Putamen (tissue), 1 donor: ENCODE measurements at places on chromosomes 13 and 19.

DNA sequence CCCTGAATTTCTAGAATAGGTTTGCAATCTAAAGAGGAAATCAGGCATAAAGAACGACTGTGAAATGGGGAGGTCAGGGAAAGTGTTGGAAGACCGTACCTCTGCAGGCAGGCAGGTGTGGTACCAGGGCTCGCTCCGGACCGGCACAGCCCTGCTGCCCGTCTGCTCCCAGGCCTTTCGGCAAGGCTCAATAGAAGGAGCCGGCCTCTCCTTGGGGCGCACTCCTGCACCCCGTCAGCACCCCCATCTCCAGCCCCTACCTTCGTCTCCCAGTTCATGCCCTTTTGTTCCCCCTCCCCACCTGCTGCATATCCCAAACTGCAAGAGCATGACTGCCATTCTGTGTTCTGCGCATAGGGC is 139.8 kb upstream of the SOX1 start:
- no peak for DNase-seq

DNA sequence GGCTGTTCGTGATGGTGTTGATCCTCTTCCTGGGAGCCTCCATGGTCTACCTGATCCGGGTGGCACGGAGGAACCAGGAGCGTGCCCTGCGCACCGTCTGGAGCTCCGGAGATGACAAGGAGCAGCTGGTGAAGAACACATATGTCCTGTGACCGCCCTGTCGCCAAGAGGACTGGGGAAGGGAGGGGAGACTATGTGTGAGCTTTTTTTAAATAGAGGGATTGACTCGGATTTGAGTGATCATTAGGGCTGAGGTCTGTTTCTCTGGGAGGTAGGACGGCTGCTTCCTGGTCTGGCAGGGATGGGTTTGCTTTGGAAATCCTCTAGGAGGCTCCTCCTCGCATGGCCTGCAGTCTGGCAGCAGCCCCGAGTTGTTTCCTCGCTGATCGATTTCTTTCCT is 12.2 kb upstream of the C19orf33 start:
- no peak for DNase-seq

DNA sequence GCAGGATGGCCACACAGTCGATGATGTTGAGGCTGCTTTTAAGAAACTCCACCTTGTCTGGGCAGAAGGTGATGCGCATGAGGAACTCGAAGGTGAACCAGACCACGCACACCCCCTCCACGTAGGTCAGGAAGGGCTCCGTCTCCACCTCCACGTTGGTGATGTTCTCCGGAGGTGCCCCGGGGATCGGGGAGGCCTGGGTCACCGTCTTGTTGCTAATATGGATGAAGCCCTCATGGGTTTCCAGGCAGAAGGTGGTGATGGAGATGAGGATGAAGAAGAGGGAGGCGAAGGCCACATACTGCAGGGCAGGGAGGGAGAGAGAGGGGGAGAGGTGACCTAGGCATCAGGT is 5.4 kb downstream of the KCNC3 start:
- no peak for DNase-seq

DNA sequence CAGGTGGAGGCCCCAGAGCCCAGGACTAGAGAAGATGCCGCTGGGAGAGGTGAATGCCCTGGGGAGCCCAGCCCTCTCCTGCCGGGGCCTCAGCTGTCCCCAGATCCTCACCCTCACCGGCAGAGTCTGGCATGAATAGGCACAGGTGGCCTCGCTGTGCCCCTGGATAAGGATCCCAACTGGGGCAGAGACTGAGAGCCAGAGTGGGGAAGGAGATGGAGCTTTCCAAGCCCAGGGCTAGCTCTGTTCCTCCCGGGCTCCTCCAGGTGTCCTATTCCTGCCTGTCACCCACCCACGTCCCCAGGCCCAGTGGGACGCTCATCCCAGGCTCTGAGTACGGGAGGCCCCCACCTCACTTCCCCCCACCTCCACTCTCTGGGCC is 16.5 kb downstream of the PRR36 start:
- no peak for DNase-seq

DNA sequence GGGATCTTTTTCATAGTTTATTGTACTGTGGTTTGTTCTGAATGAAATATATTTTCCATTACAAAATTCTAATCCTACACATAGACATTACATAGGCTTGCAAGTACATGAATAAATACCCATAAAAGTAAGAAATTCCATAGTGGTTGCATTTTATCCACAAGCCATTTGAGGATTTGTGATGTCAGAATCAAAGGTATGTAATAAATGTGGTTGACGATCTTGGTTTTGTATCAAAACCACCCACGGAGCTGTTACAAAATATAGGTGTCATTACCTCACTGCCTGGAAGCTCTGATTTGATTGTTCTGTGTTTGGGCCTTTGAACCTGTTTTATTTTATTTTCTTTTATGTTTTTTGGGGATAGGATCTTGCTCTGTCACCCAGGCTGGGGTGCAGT is 125.1 kb downstream of the NALCN start:
- no peak for DNase-seq

DNA sequence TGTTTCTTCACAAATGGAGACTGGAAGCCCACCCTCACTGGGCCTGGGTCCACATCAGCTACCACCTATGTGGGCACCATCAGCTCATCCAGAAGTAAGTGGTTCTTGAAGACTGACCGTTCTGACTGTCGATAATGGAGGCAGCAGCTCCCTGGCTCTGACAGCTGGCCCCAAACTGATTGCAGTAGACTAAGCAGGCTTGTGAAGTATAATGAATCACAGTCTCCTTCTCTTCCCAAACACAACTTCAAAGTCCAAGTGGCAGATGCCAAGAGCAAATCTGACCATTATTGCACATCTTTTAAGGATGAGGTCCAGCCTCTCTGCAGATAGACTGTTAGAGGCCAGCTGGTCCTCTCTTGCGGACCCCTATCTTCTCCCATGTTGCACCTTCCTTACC is 574.4 kb upstream of the KLF12 start:
- no peak for DNase-seq

DNA sequence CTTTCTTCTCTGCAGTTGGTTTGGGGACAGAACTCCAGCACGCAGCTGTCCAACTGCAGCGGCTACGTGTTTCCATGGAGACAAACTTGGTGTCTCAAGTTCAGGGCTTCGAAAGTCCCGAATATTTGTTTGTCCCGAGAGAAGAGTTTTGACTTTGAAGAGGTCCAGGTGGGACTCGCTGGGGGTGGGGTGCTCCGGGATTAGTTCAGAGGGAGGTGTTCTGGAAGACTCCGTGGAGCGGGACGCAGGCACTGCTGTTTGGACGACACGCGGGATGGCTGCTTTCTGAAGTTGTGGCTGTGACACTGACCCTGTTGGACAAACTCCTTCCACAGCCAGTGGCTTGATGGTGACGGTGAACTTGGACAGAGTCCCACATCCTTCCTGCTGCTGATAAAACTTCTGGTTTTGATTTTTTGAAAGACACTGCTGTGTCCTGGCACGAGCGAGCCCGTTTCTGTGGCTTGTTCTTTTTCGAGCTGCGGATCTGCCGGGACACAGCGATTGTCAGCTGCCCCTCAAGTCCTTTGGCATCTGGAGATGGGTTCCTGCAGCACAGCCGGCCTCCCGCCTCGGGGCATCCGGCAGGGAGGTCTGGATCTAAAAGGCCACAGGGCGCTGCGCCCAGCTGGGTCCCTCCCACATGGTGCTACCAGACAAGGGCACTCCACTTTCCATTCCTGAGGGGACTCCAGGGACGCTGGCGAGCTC is 15.9 kb upstream of the RANBP3 start:
- DNase-seq, result no peak

DNA sequence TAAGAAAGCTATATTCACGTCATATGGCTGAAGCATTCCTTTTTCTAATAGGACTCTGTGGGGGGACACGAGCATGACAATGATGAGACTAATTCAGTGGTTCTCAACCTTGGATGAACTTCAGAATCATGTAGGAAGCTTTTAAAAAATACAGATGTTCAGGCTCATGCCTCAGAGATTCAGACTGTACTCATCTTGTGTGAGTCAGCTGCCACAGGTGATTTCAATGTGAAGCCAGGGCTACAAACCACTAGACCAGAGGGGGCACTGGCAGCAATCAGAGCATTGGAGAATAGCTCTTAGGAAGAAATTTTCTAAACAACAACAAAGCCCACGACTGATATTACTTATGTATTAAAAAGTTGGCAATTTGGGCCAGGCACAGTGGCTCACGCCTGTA is 91.7 kb downstream of the SERP2 start:
- no peak for DNase-seq

GRCh38 chr19:10417541-10418234 is 2.6 kb upstream of the PDE4A start:
- no peak for DNase-seq

DNA sequence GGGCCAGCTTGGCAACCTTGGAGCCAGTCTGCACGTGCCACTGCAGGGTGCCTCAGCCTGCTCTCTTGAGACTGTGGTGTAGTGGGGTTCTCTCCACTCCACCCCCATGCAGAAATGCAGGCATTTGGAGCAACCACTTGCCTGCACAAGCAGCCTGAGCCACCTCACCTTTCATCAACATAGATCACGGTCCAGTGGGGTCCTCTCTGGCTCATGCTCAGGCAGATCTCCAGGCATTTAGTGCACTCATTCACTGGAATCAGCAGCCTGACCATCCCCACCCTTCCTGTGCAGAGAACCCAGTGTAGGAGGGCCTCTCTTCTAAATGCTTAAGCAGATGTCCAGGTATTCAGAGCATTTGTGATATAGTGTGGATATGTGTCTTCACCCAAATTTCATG is 2330.1 kb downstream of the PCDH9 start:
- no peak for DNase-seq

- no peak for DNase-seq
Measured at GRCh38 chr13:67090856-67091255, 139.3 kb downstream of the PCDH9 start.

DNA sequence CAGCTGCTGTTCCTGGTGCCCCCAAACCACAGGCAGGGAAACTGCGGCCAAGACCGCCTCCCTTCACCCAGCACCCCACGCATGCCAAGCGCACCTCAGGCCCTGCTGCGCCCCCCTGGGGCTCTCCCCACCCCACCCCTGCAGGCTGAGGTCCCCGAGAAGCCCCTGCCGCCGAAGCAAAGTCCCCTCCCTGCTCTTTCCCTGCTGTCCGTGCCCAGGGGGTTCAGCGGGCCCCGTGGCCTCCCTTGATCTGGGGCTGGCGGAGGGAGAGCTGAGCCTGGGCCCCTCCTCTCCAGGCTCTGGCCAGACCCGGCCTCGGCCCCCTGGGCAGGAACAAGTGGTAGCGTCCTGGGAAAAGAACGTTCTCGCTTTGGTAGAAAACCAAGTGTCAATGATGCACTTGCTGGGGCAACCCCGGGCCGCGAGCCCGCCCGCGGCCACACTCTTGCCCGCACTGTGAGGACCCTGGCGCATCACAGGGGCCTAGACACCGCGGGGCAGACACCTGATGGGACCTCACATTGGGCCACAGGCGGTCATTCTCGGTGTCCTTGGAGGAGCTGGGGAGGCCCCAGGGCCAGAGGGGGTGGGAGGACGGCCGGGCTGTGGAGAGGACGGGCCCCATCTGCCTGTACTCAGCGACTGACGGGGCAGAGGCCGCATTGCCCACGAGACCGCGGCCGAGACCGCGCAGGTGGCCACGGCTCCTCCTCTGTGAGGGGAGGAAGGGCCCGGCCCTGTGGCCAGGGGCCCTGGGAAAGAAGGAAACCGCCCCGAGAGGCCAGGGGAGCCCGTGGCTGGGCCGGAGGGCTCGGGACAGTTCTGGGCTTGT is 29.0 kb downstream of the GPX4 start:
- no peak for DNase-seq

GRCh38 chr19:45139286-45140143 is 21.3 kb downstream of the NKPD1 start:
- DNase-seq, result no peak

DNA sequence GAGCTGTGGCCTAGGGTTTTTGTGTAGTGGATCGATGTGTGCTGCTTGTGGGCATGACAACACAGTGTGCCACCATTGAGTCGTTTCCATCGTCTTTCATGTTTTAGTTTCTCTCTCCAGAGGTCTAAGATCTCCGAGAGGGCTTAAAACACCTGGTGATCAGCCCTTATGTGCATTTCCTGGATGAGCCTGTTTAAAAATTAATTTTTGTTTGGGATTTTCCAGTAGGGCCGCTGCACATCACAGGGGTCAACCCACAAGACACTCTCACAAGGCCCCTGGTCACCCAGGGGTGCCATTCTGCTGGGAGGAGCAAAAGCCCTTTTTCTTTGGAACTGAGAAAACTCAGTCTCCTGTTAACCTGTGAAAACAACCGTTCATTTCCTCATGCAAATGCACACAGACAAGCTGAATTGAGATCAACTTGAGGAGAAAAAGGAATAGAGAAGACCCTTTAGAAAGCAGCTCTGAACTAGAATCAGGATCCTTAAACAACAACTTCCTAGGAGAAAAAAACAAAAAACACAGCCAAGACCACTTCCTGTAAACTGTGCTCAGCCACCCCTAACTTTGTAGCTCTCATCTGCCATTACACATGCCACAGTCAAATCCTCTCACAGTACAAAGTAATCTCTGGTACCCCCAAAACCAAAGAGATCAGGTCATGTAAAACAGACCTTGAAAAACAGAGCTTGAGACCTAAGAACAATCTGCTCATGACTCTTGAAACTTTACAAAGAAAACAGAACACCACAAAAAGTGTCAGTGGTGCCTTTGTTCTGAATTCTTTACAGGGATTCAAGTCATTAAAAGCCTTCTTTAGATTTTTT is 8.3 kb upstream of the MTRF1 start:
- no peak for DNase-seq

DNA sequence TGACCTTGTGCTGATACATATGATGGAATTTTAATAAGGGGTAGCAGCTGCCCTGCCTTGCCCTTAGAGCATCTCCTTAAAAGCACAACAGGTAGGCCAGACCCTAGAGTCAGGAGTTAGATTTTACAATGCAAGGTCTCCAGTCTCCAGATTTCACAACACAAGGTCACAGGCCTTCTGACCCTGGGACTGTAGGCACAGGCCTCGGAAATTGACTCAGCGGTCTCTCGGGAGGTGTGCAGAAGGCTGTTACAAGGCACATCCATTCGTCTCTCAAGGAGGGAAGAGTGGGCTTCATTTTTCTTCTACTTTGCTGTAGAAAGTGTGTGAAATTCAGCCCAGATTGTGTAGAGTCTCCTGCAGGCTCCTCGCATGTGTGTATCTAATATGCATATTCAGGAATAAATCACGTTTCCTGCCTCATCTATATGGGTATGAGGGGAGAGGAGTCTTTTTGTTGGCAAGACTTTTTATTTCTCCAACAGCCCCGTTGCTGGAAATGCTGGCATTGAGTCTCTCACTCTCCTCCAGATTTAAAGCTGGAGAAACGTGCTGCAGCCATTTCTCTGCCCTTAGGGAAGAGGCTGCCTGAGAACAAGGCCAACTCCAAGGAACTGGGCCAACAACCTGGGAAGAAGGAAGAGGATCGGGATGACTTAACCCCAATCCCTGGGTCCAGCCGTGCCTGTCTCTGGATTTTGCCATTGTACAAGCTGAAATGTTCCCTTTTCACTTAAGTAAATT is 24.5 kb downstream of the UQCRFS1 start:
- no peak for DNase-seq

DNA sequence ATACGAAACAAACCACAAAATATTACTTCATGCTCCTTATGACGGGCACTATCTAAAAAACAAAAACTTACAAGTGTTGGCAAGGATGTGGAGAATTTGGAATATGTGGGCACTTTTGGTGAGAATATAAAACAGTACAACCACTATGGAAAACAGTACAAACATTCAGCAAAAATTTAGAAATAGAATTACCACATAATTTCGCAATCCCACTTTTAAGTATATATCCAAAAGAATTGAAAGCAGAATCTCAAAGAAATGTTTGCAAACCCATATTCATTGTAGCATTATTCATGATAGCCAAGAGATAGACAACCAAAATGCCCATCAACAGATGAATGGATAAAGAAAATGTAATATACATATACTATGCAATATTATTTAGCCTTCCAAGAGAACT is 1173.7 kb upstream of the PRR20A start:
- DNase-seq, result no peak

- DNase-seq, result no peak
Measured at GRCh38 chr13:72458701-72459100, 268.7 kb downstream of the MZT1 start.
